NCI-H1436 (cell line): ENCODE measurements at places on chromosomes 13 and 19.

DNA sequence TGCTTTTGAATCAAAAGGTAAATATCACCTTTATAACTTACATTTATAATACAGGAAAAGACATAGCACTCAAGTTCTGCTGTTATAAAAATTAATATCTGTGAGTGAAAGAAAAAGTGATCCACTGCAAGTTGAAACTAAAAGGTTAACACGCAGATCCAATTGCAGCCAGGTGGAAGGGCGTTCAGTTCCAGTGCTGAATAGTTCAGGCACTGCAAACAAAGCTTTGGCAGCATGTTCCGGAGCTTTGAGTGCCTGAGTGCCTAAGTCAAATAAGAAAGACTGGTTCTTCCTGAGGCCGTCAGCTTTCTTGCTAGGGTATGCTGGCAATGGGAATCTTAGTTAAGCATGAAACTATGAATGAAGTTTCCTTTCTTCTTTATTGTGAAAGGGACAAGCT lies 200.3 kb downstream of the LMO7 start:
- DNase-seq = no peak

GRCh38 chr13:37747071-37747612 lies 122.4 kb downstream of the TRPC4 start:
- peak; percentile 26 for DNase-seq

DNA sequence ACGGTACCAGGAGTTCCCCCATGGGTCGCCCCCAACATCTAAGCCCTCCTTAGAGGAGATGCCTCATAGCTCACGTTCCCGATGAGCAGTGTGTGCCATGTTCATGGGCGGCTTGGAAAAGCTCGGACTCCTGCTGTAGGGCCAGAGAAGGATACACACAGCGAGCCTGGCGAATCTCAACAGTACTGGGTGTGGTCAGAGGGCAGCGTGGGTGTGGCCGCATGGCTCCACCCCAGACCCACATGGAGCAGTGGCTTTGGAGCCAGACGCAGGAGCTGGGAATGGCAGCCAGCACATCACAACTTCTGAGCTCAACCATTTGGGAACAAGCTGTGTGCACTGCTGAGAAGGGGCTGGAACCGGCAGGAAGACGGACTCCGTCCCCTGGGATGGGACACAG lies 15.6 kb downstream of the CAPS start:
- DNase-seq = no peak

DNA sequence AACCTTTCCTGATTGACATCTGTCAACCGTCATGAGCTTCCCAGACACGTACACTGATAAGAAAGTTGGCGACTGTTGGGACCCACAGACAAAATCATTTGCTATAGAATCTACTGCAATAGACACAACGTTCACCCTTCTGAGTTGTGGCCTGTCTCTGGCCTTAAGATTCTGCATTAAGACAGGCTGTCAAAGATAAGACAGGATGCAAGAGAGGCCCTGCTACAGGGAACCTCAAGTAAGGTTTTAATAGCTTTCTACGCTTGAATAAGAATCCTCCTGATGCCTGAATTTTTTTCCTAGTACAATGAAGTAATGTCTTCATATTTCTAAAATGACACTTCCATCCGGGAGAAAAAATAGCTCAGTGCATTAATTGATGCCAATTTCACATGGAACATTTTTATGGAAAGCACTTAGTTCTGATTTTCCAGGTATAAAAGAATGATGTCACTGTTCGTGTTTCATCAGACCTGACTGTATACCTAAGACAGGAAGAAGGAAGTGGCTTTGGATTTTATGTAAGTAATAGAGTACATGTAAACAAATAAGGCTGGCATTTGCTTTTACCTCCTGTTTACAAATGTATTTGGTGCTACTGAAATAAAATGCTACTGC lies 275.2 kb upstream of the GPC6 start:
- DNase-seq = no peak

DNA sequence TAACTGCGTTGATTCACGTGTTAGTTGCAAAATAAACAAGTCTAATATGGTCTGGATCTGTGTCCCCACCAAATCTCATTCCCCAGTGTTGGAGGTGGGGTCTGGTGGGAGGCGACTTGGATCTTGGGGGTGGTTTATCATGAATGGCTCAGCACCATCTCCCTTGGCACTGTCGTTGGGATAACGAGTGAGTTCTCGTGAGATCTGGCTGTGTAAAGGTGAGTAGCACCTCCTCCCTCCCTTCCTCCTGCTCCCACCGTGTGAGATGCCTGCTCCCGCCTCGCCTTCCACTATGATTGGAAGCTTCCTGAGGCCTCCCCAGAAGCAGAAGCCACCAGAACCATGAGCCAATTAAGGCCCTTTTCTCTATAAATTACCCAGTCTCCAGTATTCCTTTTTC lies 4.8 kb downstream of the PEAK3 start:
- no peak for DNase-seq

GRCh38 chr19:31303262-31303815 lies 45.9 kb downstream of the TSHZ3 start:
- no peak for DNase-seq

- peak; percentile 6 for DNase-seq
Measured at GRCh38 chr19:32287811-32288227, 57.6 kb upstream of the ZNF507 start.

DNA sequence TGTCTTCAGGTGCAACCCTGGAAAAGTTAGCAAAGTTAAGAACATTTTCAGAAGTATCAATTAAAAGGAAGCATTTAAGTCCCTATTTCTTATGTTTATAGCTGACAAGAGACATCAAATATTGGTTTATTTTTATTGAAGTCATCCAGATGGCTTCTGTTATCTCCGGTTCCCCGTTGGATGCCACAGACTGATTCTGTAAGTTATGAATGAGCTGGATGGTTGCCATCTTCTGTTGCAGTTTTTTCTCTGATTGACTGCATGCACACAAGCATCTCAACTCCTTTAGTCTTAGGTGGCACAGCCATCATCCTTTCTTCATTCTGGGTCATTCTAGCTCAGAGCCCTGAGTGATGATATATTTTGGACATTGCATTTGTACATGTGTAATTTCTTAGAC lies 10.6 kb upstream of the OXGR1 start:
- no peak for DNase-seq

- no peak for DNase-seq
Measured at GRCh38 chr19:18326772-18327171, 3.9 kb upstream of the LSM4 start.

GRCh38 chr13:21549633-21550032 lies 54.3 kb downstream of the MICU2 start:
- no peak for DNase-seq

- DNase-seq = no peak
Measured at GRCh38 chr19:37332839-37333238, 38.1 kb upstream of the ZNF527 start.

GRCh38 chr13:111912991-111913760 lies 153.8 kb upstream of the SOX1 start:
- no peak for DNase-seq

DNA sequence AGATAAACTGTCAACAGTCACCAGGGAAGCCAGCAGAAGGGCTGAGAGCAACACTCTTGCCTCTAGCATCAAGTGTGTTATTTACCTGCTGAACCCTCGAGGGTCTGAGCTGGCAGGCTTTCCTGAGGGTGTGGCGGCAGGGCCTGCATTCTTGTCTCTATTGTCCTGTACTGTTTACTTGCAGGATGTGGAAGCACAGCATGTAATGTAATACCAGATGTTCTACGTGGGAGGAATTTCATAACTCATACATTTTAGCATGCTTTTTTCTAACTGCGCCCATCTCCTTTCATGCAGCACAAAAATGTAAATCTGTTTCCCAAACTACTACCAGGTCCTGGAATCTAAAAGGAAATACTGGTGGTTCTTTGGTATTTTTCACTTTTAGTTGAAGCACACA lies 153.1 kb downstream of the RGCC start:
- no peak for DNase-seq

DNA sequence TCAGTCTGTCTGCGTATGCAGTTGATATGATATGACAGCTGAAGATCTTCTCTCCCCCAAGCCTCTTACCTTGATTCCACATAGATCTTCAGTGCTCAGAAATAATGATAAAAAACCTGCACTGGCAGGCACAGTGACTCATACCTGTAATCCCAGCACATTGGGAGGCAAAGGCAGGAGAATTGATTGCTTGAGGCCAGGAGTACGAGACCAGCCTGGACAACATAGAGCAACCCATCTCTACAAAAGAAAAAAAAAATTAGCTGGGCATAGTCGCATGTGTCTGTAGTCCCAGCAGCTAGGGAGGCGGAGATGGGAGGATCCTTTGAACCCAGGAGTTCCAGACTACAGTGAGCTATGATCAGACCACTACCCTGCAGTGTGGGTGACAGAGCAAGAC lies 551.0 kb upstream of the MIR17HG start:
- no peak for DNase-seq

- no peak for DNase-seq
Measured at GRCh38 chr13:106101201-106101600, 434.3 kb downstream of the EFNB2 start.

GRCh38 chr19:55648585-55649267 lies 714 bp downstream of the CCDC106 start:
- DNase-seq = no peak

DNA sequence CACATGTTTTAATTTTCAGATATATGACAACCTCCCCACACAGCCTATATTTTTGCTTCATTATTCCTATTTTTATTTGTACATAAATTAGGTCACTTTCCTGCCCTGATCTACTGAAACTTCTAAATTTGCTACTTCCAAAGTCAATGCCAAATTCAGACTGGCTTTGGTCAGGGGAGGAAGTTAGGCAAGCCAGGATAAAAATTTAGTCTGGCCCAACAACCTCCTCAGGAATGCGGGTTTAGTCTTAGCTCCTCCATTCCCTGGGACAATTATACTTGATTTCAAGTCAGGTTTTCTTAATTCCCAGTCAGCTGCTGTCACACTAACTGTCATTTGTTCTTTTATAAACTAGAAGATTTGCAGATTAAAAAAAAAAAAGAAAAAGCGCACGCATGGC lies 84.3 kb downstream of the TM9SF2 start:
- DNase-seq = no peak

GRCh38 chr13:110476220-110476617 lies 85.3 kb downstream of the RAB20 start:
- DNase-seq = no peak

GRCh38 chr19:17312189-17313113 lies 3.1 kb downstream of the DDA1 start:
- no peak for DNase-seq

DNA sequence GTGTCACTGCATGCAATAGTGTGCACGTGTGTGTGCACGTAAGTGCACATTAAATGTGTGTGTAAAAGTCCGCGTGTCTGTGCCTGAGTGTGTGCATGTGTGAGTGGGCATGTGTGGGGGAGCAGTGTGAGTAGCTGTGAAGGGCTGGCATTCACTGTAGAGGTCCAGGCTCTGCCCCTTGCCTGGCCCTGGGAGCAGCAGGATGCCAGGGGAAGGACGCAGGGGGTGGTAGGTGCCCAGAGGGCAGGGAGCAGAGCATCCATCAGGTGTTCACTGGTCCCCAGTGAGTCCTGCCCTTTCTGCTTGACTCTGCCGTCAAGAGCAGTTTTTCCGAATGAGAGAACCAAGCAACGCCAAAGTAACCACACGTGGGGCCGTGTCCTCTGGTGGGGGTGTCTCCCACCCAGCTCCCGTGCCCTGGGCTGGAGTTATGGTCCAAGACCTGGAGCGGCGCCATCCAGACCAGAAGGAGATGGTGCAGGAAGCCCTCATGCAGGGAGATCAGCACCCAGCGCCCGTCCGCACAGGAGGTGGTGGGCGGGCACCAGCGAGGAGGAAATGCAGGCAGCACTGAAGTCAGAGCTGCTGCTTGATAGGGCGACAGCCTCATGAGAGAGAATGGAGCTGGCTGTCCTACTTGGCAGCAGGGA lies 68.5 kb downstream of the TEX29 start:
- no peak for DNase-seq

DNA sequence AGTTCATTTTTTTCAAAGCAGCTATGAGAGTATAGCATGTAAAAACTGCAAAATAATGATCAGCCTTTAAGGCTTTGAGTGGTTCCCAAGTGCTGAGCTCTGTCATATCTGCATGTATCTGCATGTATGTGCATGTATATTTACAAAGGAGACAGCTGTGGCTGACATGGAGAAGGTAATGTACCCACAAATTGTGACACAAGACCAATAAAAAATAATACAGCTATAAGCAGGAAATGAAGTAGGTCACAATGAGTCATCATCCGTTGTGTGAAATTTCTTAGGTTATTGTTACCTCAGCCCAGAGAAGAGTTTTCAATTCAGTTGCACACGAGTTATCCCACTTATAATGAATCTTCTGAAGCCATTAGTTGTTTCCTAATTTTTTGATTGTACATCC lies 60.9 kb upstream of the MED4 start:
- no peak for DNase-seq

DNA sequence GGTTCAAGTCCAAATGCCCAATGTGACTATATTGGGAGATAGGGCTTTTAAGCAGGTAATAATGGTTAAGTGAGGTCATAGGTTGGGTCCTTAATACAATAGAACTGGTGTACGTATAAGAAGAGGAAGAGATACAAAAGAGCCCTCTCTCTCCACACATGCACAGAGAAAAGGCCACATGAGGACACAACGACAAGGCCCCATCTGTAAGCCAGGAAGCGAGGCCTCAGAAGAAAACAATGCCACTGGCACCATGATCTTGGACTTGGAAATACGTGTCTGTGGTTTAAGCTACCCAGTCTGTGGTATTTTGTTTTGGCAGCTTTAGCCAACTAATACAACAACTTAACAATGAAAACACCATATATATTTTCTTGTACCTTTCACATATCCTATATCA lies 23.4 kb upstream of the RFC3 start:
- DNase-seq = no peak

GRCh38 chr13:44302233-44302632 lies 71.4 kb upstream of the SERP2 start:
- no peak for DNase-seq

DNA sequence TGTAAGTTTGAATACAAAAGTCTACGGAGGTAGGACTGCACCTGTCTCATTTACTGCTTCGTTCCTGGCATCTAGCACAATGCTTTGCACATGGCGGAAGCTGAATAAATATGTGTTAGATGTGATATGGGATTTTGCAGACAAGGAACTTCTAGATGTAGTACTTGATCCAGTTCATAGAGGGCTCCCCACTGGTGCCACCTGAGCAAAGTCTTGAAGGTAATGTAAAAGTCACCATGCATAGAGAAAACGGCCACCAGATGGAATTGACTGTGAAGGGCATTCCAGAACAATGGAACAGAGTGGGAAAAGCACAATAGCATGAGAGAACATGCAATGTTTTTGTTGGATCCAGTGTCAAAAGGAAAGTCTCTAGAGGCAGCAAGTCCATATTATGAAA lies 209.3 kb downstream of the HS6ST3 start:
- no peak for DNase-seq
